ENCODE measurements at places on chromosomes 6 and 20.

DNA sequence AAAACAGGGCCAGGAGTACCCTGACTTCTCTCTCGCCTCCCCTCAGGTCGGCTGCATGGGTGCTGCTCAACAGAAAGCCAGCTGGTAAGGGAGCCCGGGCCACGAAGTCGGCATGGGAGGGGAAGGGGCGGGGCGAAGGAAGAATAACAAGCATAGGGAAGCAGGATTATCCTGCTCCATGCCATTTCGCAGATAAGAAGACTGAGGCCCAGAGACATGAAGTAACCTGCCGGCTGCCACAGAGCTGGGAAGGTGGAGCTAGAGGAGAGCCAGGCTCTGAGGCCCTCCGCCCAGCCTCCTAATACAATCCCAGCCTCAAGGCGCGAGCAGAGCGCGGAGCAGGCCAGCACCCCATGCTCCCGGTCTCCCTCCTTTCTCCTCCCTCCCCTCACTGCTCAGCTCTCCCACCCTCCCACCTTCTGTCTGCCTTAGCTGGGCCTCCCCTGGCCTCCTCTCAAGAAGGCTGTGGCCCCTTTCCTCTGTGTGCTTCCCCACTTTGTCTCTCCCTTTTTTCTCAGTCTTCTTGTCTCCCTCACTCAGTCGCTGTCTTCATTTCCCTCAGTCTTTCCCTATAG lies 13.2 kb upstream of the HMGA1 start:
- DNase-seq: no peak

- DNase-seq: no peak
Observed at GRCh38 chr6:43968110-43968965, 158.9 kb downstream of the MRPL14 start.

DNA sequence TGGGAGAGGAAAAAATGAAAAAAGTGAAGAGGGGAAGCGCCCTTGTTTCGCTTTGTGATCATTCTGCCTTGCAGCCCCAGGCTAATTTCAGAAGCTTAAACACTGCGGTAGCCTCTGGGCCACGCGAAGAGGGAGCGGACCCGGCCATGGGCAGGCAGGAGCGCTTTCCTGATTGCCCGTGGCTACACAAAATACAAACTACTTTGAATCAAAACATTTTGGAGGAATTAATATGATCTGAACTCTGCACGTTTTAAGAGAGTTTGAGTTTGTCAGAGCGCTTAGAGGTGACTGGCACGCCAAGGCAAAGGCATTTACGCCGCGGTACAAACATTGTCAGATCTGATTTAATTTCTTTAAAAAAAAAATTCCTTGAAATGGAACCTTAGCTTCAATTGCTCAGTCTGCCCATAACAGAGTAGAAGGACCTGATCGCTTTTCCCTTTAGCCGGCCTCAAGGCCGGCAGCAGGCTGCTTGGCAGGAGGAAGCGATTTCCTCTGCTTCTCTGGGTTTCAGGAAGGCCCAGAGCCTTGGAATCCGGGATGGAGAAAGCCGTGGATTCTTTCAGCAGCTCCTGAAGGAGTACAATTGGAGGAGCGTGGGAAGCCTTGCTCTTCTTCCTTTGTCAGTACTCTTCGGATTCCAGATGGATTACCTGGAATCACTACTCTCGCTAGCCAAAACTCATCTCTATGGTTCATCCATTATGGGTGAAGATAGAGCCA lies 9.7 kb downstream of the TFAP2D start:
- DNase-seq: no peak

DNA sequence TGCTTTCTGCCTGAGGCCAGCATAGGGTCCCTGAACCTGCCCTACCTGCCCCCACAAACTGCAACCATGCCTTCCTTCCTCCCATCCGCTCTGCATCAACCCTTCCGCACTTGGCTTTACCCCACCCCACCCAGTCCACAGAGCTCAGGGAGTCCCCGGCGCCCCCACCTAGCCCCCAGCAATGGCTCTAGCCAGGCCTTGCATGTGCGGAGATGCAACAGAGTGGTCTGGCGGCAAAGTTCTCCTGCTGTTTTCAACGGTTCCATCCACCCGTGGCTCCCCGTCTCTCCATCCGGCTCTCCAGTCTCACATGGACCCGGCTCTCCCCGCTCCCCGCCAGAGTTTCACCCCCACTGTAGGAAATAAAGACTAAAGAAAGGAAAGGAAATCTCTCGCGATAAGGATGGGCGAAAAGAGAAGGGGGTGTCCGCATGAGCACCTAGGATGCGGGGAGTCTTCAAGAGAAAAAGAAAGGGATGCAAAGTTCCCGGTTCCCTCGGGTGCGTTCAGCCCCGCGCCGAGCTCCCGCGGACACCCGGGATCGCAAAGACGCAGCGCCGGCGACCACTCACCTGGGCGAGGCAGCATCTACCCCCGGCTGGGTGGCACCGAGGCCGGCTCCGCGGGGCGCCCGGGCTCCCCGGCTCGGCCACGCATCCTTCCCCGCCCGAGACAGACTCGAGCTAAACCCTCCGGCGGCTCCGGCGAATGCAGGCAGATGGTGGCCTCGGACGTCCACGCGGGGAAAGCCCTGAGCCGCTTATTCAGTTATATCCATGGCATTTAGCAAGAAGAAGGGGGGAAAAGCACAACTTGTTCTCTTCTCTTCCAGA lies 579 bp downstream of the LRFN2 start:
- no peak for DNase-seq

DNA sequence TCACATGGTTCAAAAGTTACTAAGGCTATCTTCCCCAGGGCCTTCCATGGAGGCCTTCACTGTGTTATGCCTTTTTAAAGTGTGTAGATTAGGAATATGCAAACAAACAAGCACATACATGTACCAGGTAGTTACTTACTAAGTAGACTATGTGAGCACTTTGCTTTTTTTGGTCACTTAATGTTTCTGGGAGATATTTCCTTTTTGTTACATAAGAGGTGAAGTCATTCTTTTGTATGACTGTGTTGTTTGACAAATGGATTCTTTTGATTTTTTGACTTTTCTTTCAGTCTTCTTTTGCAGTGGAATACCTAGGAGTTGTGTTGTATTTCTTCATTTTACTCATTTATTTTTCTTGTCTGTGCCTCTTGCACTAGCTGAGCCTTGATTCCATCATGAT lies 39.6 kb upstream of the BCAS1 start:
- no peak for DNase-seq

- DNase-seq: no peak
Observed at GRCh38 chr6:141437011-141437410, 695.7 kb upstream of the GJE1 start.

DNA sequence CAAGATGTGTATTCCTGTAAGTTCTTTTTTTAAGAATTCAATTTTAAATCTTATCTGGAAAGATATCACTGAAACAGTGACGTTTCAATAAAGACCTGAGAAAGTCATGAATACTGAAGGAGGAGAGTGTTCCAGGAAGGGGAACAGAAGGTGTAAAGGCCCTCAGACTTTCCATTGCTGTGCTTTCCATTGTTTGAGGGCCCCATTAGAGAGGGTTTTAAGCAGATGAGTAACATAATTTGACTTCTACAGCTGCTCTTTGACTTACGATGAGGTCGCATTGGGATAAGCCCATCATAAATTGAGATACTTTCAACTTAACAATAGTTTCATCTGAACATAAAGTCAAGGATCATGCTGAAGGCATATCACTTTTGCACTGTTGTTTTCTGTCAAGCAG lies 24.7 kb downstream of the ACOT13 start:
- no peak for DNase-seq

- DNase-seq: no peak
Observed at GRCh38 chr20:8272766-8273165, 140.7 kb downstream of the PLCB1 start.

DNA sequence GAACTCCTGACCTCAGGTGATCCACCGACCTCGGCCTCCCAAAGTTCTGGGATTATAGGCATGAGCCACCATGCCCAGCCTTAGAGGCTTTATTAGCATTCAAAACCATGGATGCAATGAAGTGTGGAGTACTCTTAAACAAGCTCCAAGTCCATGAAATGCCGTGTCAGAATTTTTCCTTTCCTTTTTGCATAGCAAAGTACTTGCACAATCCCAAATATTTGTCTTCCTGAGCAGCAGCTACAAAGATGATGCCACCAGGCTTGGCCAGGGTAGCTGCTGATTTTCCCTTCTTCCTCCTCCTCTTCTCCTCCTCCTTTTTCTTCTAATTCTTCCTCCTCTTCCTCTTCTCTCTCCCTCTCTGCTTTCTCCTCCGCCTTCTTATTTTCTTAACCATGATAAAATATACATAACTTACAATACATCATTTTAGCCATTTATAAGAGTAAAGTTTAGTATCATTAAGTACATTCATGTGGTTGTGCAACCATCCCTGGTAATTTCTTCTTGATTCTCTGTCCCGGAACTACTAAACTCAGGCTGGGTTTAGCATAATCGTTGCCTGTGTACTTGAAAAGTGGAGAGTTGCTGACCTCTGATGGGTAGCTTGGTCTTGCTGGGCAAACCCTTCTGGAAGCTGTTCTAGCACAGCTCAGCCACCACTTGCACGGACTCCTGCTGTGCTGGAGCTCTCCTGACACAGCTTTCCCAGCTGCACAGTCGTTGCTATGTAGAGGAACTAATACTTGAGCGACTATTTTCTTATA lies 20.3 kb downstream of the MUCL3 start:
- DNase-seq: no peak

- DNase-seq: no peak
Observed at GRCh38 chr6:35428421-35429149, 23.6 kb upstream of the FANCE start.

DNA sequence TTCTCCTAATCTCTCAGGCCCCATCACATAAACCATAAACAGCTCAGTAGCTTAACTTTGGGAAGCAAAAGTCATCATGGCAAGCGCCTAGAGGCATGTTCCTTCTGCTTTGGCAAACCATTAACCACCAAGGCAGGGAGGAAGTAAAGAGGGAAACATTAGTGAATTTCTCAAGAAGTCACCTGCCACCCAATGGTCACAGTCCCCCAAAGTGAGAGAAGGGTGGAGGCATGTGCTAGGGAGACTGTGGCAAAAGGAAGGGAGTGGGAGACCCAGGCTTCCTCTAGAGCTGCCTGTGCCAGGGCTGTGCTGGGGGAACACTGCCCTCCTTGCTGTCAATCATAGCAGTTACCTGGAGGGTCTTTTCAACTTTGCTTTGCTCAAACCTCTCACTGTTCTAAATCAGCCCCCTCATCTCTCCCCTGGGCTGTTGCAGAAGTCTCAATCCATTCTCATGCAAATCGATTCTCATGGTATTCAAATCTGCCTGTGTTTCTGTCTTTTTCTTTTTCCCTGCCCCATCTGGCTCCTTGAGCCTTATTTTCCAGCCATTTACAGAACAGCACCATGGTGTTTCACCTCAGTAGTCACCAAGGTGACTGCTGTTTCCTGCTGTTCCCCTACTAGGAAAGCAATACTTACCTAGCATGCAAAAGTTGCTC lies 1.8 kb upstream of the RNF24 start:
- DNase-seq: no peak

DNA sequence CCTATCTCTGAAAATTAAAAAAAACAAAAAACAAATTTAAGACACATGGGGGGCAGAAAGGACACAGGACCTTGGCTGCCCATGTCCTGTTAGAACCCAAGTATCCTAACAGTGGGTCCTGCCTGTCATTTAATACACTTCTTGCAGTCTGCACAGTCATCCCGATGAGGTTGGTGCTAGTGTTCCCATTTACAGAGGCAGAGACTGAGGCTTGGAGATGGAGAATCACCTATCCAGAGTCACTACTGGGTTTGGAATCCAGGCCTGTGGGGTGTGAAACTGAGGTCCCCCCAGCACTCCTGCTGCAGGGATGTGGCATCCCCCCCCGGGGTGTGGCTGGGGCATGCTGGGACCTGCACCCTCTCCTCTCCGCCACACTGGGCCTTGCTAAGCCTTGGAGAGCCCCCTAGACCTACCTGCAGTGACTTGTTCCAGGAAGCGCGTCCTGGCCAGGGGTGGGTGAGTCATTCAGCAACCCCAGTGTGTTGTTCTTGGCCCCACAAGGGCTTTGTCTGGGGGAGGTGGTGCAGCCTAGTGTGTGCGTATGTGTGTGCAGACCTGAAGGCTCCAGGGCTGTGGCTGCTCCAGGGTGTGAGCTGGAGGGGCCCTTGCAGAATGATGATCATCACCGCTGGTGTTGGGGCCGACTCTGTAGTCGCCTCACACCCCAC lies 49.7 kb downstream of the BCAS4 start:
- DNase-seq: no peak

- DNase-seq: no peak
Observed at GRCh38 chr20:5156675-5157448, 30.1 kb downstream of the CDS2 start.

GRCh38 chr20:31485450-31486339 lies 10.6 kb downstream of the REM1 start:
- no peak for DNase-seq

DNA sequence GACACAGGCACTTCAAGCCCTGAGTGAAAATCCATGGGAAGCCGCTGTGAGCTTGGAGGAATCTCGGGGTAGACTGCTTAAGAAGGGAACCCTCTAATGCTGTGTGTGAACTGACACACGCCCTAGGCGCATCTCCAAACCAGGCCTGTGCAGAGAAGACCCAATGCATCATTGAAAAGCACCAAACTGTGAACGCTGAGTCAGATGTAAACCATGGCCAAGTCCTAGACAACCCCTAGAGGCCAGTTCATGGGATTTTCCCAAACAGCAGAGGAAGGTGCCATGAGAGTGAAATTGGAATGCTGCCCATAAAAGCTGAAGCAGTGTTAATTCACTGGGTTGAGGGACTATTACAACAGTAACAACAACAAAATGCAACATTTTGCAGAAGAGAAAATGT lies 296.5 kb downstream of the SMOC2 start:
- DNase-seq: no peak

GRCh38 chr20:1722513-1723050 lies 65.0 kb upstream of the SIRPG start:
- no peak for DNase-seq

DNA sequence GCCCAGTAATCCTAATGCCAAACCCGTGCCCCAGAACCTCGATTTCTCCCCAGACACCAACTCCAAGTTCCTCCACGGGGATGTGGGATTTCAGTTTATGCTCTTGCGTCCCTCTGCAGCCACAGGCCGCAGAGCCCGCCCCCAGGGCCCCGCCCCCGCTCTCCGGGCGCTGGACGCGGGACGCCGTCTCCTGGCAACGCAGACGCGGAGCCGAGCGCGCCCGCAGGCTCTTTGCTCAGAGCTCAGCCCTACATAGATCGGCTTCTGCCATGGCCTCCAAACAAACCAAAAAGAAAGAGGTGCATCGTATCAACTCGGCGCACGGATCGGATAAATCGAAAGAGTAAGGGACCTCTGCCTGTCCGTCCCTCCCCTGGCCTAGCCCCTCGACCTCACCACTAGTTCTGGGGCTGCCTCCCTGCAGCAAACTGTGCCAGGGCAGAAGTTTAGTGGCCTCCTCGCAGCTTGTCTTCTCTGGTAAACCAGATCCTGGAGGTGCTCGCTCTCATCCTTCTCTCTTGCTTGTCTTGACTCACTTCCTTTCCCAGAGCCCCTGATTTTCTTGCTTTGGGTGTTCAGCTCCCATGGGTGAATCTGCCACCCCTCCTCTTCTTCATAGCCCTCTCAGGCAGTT lies at the start of gene ADGB:
Gene ADGB, plus strand, starts transcription at position 201 of the 634 bp plus-strand sequence. Its CDS starts 69 bp downstream, at position 270.
- peak; percentile 40 for DNase-seq

GRCh38 chr6:166726201-166726600 lies 99.2 kb upstream of the RPS6KA2 start:
- no peak for DNase-seq

- DNase-seq: no peak
Observed at GRCh38 chr6:156996265-156996664, 219.1 kb downstream of the ARID1B start.

- DNase-seq: peak; percentile 66
Observed at GRCh38 chr20:56400001-56400640, 7.7 kb downstream of the CSTF1 start.

- DNase-seq: no peak
Observed at GRCh38 chr6:13836170-13836569, 21.8 kb upstream of the MCUR1 start.

- DNase-seq: no peak
Observed at GRCh38 chr6:111743862-111744692, 129.2 kb downstream of the FYN start.

Data from MM.1S (cell line).